HAP-1 (cell line): ENCODE measurements at places on chromosomes 16 and 17.

- no peak for DNase-seq
Observed at GRCh38 chr17:78449983-78450595, 71.6 kb downstream of the PGS1 start.

GRCh38 chr17:49258394-49258793, 27.8 kb upstream of the PHOSPHO1 start:
- DNase-seq = no peak

GRCh38 chr16:23676924-23677480, 1.7 kb upstream of the PLK1 start:
- no peak for DNase-seq

DNA sequence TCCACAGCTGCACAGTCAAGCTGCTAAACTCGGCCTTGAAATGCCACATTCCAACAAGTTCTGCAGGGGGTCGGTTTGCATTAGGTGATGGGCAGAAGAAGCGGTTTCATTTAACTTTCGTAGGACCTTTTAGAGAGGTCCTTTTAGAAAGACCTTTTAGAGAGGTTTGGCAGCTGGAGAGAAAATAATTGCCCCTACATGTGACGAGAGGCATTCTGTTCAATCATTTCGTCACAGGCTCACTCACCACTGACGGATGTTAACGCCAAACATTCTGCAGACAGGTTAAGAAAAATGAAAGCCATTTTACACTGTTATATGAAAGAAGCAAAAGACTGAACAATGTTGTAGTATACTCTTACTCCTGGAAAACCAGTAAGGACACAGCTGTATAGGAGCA, 76.5 kb upstream of the ZNF423 start:
- DNase-seq = no peak

- peak; percentile 56 for DNase-seq
Observed at GRCh38 chr16:51971184-51971583, 575.8 kb downstream of the TOX3 start.

DNA sequence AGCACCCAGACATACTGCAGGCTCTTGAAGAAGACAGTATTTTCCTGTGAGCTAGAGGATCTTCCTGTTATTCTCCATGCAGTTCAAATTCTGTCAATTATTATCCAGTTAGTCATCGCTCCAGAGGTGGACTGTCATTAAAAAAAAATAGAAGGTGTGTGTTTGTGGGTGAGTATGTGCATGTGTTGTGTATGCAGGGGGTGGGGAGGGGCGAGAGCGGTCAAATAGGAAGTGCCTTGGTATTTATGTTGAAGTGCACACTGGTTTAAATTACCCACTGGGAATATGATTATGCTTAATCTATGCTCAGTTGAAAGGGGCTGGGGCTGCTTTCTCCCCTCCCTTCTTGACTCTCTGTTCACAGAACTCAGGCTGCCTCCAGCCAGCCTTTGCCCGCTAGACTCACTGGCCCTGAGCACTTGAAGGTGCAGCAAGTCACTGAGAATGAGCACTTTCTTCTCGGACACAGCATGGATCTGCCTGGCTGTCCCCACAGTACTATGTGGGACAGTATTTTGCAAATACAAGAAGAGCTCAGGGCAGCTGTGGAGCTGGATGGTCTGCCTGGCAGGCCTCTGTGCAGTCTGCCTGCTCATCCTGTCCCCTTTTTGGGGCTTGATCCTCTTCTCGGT, at the start of gene HSD17B2:
Gene HSD17B2 (plus strand): TSS at position 273 of the 632 bp plus-strand sequence. CDS start 172 bp downstream, at position 445.
- no peak for DNase-seq

DNA sequence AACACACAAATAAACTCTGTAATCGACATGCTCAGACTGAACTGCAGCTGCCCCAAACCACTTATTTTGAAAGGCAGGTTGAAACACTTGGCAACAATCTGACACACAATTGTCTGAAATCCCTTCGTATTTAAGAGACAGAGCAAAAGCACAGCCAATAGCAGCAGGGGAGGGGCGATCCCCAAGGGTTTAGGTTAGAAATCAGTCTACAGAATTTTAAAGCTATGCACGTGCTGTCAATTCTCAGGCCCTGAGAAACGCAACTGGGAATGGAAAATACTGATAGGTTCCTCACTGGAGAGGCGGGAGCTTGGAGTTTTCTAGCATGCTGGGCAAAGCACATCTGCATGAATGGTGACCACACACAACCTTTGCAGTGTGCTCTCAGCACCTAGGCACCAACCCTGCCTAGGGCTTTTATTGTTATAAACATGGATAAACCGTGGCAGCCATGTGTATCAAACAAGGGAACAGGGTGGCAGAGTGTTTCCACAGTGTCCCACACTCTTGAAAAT, 168.0 kb downstream of the AATF start:
- peak; percentile 42 for DNase-seq

DNA sequence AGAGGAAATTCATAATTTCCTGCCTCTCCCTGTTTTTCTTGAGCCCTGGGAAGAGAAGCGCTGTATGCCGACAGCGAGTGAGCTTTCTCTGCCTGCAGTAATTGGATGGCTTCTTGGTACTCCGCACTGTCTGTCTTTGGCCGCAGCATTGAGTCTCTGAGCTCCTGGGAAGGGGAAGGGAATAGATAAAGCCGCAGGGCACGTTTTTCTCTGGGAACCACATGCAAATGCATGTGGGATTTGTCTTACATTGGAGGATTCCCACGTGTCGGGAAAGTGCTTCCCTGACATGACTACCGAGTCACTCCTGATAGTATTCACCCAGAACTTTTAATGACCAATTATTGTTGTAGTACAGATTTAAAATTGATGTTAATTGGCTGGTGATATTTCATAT, 385.9 kb downstream of the CPPED1 start:
- no peak for DNase-seq

GRCh38 chr16:76518781-76519180, 241.6 kb downstream of the CNTNAP4 start:
- peak; percentile 65 for DNase-seq

- DNase-seq = no peak
Observed at GRCh38 chr17:40090237-40091119, 9.9 kb downstream of the NR1D1 start.

- peak; percentile 57 for DNase-seq
Observed at GRCh38 chr16:86195863-86196630, 297.1 kb downstream of the IRF8 start.

DNA sequence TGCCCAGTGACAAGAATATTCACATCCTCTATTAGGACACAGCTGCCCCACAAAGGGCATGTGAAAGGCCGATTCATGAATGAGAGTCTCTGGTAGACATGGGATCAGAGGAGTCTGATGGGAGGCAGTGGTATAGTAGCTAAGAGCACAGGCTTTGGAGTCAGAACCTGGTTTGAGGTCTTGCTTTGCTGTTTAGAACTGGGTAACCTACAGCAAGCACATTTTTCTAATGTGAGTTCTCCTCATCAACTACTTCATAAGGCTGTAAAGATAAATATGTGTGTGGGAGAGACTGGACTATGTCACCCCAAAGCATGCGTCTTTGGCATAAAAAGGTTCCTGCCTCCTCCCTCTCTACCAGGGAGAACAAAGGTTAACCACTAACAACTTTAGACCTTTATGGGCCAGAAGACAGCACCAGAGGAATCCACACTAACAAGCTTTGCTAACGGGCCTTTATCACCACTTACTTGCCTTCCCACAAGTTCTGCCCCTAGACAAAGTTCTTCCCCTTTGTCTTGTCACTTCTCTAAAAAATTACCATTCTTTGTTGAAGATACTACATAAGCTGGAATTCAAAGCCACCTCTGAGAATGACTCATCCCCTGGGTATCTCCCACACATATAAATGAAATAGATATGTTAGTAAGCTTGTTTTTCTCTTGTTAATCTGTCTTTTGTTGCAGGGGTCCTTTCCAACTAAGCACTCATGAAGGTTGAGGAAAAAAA, 21.1 kb downstream of the CDR2 start:
- DNase-seq = peak; percentile 51

GRCh38 chr16:15621889-15622288, 21.1 kb downstream of the MARF1 start:
- no peak for DNase-seq

- no peak for DNase-seq
Observed at GRCh38 chr16:1042049-1042744, 30.4 kb upstream of the SSTR5 start.

GRCh38 chr17:79650861-79651260, 40.0 kb upstream of the RBFOX3 start:
- no peak for DNase-seq

- peak; percentile 85 for DNase-seq
Observed at GRCh38 chr17:31842195-31843069, 16.6 kb downstream of the COPRS start.

DNA sequence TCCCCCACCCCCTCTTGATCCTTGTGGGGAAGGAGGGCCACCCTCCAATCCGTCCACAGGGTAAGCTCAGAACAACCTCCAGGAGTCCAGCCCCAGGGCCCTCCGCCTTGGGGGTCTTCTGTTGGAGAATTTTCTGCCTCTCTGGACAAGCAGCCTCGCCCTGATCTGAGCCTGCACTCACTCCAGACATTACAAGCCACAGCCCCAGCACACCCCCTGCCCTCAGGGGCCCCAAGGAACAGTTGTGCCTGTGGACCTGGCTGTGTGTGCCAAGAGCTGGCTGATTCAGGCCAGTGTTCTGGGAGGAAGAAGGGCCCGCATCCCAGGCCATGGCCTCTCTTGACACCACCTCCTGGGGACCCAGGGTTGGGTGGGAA, 477 bp upstream of the ARHGAP27 start:
- DNase-seq = no peak

DNA sequence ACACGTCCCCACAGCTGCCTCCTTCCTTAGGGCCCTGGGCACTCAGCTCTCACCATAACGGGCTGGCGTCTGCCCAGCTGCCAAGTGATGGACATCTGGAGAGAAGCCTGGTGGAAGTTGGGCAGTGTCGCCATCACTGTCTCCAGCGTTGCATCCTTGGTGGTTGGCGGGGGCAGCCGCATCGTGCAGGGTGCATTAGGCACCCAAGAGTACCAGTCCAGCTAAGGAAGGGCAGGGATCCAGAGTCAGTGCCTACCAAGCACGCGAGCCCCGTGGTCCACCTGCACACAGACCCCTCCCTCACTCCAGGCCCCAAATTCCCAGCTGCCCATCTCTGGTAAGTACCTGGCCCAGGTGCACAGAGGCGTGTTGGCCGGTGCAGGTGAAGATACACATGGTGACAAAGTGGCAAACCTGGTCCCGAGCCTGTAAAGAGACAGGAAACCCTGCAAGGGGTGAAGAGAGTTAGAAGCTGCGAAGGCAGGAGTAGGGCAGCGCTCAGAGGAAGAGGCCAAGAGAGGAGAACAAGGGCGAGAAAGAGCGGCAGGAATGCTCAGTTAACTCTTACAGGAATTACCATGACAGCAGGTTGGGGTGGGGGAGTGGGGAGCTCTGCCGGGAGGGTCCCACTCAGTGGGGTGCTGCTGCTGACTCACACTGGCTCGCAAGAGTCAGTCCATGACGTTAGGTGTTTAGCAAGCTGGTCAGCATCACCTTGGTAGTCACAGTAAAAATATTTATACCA, 9.5 kb downstream of the ALOX15 start:
- DNase-seq = no peak

- DNase-seq = no peak
Observed at GRCh38 chr17:74244548-74244947, 29.5 kb upstream of the DNAI2 start.

GRCh38 chr17:15436473-15437302, 30.7 kb downstream of the CDRT4 start:
- no peak for DNase-seq

DNA sequence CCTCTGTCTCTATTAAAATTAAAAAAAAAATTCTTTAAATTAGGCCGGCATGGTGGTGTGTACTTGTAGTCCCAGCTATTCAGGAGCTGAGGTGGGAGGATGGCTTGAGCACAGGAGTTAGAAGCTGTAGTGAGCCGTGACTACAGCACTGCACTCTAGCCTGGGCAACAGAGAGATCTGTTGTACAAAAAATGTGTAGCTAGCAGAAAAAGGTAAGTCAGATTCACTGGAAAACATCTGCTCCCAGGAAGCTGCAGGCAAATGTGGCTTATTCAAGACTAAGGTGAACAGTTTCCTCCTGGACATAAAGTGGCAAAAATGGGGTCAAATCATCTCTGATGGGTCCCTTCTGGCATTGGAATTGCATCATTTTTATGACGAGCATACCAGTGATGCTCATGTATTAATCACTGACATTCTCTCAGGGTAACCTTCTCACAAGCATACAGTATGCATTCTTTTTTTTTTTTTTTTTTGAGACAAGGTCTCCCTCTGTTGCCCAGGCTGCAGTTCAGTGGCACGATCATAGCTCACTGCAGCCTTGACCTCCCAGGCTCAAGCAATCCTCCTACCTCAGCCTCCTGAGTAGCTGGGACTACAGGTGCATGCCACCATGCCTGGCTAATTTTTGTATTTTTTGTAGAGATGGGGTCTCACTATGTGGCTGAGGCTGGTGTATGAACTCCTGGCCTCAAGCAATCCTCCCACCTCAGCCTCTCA, 48.7 kb downstream of the CPPED1 start:
- no peak for DNase-seq
